CD4-positive, alpha-beta T cell (primary cell): ENCODE measurements at places on chromosomes 6 and 20. TPM values are rescaled to one million over a fixed set of nuclear protein-coding genes. Genes with fewer than 3 reads are reported as not detected.

- H3K4me3 ChIP-seq = no peak overlapping the region
- no peaks in the 10 kb centered on the region for H3K27me3 ChIP-seq
- no peak overlapping the region for H3K27ac ChIP-seq
Observed at GRCh38 chr6:129634411-129635230, 75.4 kb downstream of the ARHGAP18 start.

- peaks cover 35% of the 10 kb centered on the region for H3K36me3 ChIP-seq
- H3K27me3 ChIP-seq = no peaks in the 10 kb centered on the region
- no peak for DNase-seq
- H3K4me3 ChIP-seq = no peak overlapping the region
Observed at GRCh38 chr6:126040826-126041225, 54.5 kb downstream of the TRMT11 start.

Gene YTHDF1
- 44.1 TPM for total RNA-seq

GRCh38 chr20:478949-479429, 16.7 kb upstream of the TBC1D20 start:
- no peak overlapping the region for H3K27ac ChIP-seq
- peaks cover 11% of the 10 kb centered on the region for H3K4me1 ChIP-seq
- H3K27me3 ChIP-seq = no peaks in the 10 kb centered on the region
- peaks cover 23% of the 10 kb centered on the region for H3K36me3 ChIP-seq
- no peak for DNase-seq
- no peak overlapping the region for H3K4me3 ChIP-seq

DNA sequence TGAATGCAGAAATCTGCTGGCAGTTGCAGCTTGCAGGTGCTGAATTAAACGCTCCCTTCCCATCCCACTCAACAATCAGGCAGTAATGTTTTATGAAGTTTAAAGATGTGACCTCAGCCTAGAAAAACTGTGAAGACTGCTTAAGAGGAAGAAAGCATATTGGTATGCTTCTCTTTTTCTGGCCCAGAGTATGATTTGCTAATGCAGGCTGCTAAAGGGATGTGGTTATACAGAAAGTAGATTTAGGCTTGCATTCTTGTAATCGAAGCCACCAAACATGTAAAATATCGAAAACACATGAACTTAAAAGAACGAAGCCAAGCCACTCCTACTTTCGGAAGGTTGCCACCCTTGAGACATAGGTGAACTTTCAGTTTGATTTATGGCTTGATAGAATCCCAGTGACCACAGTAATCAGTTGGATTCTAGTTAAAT, 40.7 kb downstream of the MAP3K5 start:
- no peaks in the 10 kb centered on the region for H3K36me3 ChIP-seq
- H3K27me3 ChIP-seq = no peaks in the 10 kb centered on the region
- peak overlapping the region; percentile 27 for H3K4me3 ChIP-seq
- peaks cover 71% of the 10 kb centered on the region for H3K4me1 ChIP-seq
- no peak for DNase-seq

GRCh38 chr20:24417485-24417884, 51.9 kb upstream of the SYNDIG1 start:
- H3K27me3 ChIP-seq = no peaks in the 10 kb centered on the region
- no peaks in the 10 kb centered on the region for H3K36me3 ChIP-seq
- H3K4me3 ChIP-seq = no peak overlapping the region
